ENCODE measurements at places on chromosomes 16 and 17. TPM values are rescaled to one million over a fixed set of nuclear protein-coding genes. Genes with fewer than 3 reads are reported as not detected.
A peak's percentile ranks its signal among the peaks of the same experiment; 100 is the strongest.

Gene MBTD1
- total RNA-seq = 15.4 TPM

Gene ALOXE3
- not detected for total RNA-seq

GRCh38 chr17:48578616-48579470 lies 693 bp upstream of the HOXB4 start:
- DNase-seq = no peak

- no peak for DNase-seq
These were observed 113.9 kb upstream of the TBX2 start for GRCh38 chr17:61285526-61286320.

DNA sequence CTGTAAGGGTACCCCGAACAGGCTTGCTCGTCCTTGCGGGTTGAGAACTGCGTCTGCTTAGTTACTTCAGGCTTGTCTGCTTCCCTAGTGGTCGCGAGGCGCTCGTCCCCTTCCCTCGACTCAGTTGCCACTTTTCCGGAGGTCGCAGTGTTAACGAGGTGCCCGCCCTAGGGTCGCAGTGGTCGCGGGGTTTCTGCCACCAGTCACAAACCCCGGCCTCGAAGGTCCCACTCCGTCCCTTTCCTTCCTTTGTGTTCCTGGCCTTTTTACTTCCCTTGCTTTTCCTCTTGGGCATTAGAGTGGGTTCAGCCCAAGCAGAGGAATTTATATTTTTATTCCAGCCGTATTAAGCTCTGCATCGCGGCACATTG lies 299 bp downstream of the NUP85 start:
- no peak for DNase-seq

- DNase-seq = no peak
These were observed 2.0 kb downstream of the P4HB start for GRCh38 chr17:81858170-81858966.

DNA sequence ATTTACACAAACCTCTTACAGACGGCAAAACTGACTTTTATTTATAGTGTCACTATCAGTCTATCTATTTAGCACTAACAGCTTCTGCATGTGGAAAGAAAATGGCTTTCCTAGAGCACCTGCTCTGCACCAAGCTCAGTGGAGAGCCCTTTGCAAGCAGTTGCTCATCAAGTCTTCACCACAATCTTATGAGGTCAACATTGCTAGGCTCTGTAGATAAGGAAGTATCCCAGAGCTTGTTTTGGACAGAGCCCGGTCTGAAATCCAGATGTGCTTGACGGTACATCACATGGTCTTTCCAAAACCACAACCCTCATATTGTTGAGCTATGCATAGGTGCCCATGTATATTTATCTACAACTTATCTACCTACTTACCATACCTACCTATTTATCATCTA lies 572.7 kb upstream of the CDH5 start:
- DNase-seq = no peak

- DNase-seq = no peak
These were observed 43.2 kb downstream of the TMEM11 start for GRCh38 chr17:21170809-21171208.

DNA sequence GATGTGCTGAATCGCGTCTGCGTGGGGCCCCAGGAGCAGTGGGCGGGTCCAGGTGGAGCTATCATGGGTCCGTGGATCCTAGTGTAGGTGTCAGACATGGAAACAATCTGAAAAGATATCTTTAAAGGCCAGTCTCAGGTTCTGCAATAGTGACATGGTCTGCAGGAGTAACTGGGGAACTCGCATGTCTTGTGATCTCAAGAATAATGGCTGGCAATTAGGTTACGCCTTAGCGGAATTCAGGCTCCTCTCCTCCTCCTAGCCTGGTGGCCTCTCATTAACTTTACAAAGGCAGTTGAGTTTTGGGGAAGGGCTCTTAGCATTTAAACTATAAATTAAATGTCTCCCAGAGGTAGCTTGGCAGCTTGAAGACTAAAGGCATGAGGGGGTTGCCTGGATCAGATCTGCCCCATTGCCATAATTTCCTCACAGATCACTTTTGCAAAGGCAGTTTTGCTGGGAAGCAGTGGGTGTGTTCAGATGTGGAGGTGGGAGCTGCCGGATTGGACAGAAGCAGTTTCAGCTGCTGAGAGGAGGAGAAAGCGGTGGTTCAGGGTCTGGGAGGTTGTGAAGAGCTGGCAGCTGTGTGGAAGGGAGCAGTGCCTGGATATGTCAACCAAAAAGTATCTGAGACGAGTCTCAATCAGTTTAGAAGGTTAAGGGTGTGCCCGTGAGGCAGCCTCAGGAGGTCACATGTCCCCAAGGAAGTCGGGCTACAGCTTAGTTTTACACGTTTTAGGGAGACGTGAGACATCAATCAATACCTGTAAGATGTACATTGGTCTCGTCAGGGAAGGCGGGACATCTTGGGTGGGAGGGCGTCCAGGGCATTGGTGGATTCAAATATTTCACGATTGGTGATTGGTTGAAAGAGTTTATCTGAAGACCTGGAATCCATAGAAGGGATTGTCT lies 2.7 kb downstream of the TBCD start:
- no peak for DNase-seq

DNA sequence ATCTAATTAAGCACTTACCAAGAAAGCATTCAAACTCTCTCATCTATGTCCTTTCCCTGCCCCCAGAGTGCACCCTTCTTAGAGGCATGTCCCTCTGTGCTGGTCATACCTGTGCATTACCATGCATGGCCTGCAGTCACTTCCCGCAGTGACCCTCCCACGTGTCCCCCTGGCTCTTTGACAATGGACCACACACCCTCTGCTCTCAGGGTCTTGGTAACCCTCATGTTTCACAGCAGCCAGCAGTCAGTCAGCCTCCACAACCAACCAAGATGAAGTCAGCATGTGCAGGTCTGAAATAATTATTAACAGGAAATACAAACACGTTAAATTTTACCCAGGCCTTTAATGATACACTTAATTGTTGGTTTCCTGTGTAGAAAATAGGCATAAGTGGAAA lies 10.1 kb downstream of the KRT33A start:
- no peak for DNase-seq

- DNase-seq = no peak
These were observed 89.9 kb downstream of the NDE1 start for GRCh38 chr16:15739950-15740349.

- no peak for DNase-seq
These were observed 6.6 kb downstream of the WFIKKN2 start for GRCh38 chr17:50841949-50842354.

DNA sequence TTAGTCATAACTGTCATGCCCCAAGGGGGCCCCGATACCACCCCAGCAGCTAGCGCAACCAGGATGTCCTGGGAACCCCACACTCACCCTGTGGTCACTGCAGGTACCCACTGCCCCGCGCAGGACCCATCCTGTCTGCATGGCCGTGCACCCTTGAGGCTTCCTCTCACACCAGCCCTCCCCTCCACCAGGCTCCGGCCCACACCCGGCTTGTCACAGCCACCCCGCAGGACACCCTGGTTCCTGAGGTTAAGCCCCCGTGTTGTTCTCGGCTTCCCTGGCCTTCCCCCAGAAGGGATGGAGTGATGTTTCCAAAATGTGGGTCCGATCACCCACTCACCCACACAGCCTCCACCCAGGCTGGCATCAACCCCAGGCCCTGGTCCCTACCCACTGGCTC lies 7.5 kb downstream of the DNASE1L2 start:
- DNase-seq = peak; percentile 68

- no peak for DNase-seq
These were observed 931.9 kb upstream of the SOX9 start for GRCh38 chr17:71188811-71189492.
